ENCODE measurements at places on chromosomes 6 and 20.

DNA sequence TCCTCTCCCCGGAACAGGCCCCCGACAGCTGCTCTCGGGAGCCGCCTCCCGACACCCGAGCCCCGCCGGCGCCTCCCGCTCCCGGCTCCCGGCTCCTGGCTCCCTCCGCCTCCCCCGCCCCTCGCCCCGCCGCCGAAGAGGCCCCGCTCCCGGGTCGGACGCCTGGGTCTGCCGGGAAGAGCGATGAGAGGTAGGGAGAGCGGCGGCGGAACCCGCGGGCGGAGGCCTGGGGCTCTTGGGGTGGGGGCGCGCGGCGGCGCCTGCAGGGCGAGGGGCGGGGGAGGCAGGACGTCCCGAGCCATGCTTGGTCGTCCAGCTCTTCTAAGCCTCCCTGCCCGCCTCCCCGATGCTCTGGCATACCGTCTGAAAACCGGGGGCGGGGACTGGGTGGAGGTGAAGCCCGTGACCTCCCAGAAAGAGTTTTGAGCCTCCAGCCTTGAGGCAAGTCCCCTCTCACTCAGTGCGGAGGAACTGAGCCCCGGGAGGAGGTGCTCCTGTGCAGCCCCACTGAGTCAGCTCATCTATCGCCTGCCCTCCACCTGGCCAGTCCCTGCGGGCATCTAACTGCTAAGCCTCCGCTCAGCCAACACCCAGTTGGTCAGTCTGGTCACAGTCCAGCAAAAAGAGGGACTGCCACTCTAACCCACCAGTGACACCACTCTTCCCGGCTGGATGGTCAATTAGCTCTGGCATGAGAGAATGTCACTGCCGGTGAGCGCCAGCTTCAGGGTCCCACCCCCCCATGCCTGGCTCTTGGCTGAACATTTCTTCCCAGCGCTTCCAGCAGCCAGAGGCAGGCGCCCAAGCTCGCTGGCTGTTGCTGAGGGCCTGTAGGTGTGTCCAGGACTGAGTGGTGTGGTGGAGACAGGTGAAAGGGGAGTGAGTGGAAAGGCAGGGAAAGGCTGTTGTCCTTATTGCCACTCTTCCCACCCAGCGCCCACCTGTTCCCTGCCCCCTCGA is 482 bp downstream of the DDR1 start:
- no peak for DNase-seq

DNA sequence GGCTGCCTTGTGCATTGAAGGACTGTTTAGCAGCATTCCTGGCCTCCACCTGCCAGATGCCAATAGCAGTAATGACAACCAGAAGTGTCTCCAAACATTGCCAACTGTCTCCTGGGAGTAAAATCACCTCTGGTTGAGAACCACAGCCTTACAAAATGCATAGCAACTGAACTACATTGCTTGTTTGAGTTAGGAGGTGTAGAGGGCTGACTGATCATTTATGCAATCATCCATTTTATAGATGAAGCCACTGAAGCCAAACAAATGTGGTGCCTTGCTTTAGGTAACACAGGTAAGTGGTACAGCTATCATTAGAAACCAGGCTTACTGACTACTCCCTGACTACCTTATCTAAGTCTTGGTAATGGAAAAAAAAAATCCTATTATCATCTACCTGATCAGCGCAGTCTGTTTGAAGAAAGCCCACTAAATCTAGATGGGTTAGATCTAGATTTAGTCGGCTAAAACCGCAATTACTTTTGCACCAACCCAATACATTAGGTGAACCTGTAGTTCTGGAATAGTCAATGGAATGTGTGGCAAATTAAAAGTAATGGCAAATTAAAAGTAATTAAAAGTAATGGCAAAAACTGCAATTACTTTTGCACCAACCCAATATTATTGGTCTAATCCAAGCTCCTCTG is 47.7 kb upstream of the F13A1 start:
- no peak for DNase-seq

DNA sequence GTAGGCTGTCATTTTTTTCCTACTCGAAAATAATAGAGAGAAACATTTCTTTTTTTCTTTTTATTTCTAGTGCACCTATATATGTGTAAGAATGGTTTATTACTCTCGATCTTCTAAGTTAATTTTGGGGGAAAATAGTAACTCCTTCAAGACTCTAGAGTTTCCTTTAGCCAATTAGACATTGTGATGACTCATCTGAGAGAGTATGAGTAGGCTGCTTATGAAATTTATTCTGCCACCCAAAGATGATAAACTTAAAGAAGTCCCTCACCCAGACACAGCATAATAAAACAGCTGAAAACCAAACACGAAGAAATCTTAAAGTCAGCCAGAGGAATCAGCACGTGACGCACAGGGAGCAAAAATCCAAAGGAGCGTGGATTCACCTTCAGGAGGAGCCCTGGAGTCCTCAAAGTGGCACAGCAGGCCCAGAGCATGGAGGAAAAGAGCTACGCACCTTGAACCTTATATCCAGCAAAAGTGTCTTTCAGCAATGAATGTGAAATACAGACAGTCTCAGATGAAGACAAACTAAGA is 81.9 kb downstream of the ERMARD start:
- DNase-seq, result no peak

- DNase-seq, result no peak
Observed at GRCh38 chr6:37052027-37052628, 46.7 kb downstream of the FGD2 start.

GRCh38 chr6:139423971-139424667 is 49.7 kb upstream of the CITED2 start:
- DNase-seq, result no peak

DNA sequence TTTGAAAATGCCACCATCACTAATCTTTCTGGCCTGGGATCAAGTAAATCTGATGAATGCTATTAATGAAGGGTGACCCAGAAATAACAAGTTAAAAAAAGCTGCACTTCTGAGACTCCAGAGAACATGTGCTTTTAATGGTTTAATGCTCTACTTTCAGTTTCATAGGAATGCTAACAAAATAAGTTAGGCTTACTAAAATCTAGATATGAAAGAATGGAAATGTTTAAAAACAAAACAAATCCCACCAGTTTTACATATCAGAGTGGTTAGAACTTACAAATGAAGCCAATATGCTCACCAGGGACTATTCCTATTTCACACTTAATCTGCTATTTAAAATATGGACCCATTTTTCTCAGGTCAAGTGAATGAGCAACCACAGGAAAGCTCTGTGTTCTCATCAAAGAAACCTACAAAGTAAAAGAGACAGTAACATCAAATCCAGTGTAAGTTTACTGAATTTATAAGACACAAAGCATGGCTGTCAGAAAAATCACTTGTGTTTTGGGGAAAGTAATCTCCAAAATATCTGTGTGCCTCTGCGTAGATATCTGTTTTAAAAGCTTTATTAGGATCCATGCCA is 40.3 kb downstream of the FYN start:
- DNase-seq, result no peak

DNA sequence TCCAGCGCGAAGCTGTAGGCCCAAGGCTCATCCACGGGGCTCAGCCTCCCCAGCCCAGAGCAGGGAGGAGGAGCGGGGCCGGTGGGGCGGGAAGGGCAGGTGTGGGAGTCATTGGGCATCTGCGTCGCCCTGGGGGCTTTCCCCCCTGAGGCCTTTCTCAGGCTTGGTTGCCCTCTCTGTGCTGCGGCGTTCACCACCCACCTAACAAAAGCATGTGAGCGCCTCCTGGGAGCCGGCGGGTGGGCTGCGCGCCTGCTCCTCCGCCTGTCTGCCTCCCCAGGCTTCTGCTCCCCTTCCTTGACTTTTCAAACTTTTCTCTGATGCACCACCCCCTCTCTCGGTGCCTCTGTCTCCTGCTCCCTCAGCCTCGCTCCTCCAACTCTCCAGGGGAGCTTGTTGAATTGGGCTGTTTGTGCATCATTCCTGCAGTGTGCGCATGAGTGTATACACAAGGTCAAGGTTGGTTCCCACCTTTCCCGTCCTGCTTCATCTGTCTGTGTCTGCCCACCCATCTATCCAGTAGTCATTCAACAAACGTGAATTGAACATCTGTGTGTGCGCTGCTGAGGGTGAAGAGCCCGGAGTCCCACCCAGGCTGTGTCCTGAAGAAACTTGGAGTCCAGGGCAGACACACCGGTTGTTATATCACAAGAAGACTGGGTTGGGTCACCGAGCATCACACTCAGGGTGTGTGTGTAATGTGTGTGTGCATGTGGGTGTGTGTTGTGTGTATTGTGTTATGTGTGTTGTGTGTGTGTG is 82.4 kb upstream of the NNAT start:
- DNase-seq, result no peak

DNA sequence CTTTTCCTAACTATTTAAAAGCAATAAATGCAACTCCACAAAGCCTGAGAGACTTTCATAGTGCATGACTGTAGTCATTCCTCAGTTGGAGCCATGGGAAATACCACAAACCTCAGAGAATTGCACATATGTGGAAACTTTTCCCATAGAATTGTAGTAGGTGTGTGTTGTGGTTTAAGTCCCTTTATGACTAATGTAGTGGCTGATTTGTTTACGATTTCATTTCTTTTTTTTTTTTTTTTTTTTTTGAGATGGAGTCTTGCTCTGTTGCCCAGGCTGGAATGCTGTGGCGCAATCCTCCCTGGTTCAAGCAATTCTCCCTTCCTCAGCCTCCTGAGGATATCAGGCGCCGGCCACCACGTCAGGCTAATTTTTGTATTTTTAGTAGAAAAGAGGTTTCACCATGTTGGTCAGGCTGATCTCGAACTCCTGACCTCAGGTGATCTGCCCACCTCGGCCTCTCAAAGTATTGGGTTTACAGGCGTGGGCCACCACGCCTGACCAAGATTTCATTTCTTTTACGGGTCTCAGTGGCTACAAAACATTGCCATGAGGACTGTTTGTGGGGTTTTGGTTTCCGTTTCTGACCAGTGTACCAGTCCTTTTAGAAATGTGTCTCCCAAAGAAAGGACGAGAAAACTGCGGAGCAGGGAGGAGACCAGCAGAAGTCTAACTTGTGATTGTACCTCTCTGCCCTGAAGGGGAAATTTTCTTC is 212.1 kb upstream of the MARCKS start:
- peak; percentile 40 for DNase-seq
